Activated CD8-positive, alpha-beta memory T cell treated with anti-CD3 and anti-CD28 coated beads for 48 hours (primary cell): ENCODE measurements at places on chromosomes 5 and 9.
A peak's percentile ranks its signal among the peaks of the same experiment; 100 is the strongest.

DNA sequence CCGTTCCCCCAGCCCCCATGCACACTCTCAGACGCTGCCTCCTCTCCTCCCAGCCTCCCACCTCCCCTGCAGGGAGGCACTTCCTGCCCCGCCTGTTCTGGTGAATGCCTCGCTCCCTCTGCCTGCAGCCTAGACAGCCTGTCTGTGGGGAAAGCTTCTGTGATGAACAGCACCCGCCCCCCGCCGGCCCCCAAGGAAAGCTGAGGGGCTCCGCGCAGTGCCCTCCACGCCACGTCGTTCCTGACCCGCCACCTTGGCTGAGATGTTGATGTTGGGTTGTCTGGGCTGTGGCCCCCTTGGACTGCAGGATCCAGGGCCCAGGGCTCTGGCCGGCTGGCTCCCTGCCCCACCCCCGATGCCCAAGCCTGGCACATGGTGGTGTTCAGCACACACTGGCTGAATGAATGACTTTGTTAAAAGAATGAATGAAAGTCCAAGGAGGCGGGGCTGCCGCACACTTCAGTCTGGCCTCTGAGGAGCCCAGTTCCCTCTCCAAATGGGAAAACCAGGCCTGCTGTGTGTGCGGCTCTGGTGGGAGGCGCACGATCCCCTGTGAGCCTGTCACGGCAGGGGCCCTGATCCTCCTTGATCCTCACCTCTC is 2.1 kb upstream of the MYMK start:
- no peak for DNase-seq

DNA sequence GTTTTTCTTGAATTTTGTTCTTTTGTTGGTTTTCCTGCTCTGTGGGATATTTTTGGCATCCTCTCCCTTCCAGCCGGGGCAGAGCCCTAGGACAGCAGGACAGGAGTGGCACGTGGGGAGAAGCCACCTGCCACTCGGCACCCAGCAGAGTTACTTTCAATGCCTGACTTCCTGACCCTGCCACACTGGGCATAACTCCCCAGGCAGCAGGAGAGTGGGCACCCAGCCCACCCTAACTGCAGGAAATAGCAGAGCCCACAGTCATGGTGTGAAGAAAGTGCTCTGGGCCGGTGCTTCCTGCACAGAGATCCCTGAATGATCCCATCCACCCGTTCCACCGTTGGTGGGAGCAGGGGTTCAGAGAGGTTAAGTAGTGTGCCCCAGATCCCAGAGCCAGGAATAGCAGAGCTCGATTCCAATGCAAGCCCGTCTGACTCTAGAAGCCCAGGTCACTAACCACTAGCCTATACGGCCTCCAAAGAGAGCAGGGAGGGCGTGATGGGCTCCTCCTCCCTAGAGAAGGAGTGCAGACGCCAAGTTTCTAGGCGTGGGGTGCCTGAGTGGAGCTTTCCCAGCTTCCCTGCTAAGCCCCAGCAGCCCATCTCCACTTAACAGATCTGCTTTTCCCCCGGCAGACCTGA is 8.1 kb upstream of the NUP214 start:
- no peak for DNase-seq

DNA sequence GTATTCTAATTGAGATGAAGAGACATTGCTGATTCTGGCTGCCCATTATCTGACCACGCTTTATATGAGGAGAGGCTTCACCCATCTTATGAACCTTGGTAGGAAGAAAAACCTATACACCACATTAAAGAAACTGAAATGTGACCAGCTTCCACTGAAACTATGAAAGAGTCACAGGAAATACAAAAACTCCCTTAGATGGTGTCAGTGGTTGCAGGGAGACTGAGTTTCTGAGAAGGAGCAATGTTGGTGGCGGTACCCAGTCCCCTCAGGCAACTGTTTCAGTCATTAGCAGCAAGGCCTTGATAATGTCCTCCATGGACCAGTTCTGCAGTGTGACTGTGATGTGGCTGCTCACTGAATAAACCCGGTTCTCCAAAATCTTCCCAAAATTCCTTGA is 110.5 kb upstream of the FTMT start:
- no peak for DNase-seq

GRCh38 chr5:111859031-111859430 is 102.0 kb upstream of the NREP start:
- DNase-seq, result no peak

GRCh38 chr5:169909945-169910344 is 70.3 kb downstream of the INSYN2B start:
- DNase-seq, result no peak

- no peak for DNase-seq
Measured at GRCh38 chr5:150438873-150439546, 10.5 kb downstream of the RPS14 start.

GRCh38 chr5:158998793-158999325 is 100.9 kb downstream of the EBF1 start:
- DNase-seq, result no peak

DNA sequence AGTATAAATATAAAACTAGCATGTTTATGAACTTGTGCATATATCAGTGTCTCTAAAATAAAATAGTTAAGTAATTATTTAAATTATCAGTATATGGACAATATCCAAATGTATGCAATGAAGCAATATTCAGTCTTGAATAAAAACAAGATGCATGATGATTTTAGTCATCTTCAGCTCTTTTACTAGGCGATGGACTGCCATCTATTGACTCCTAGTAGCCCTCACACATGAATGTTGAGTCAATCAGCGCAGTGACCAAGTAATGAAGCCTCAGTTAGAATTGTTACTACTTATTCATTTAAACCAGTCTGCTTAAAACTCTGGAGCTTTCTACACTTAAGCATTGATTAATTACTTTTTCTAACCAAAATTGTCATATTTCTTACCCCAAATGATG is 92.9 kb upstream of the GRHPR start:
- no peak for DNase-seq

- no peak for DNase-seq
Measured at GRCh38 chr9:136140046-136140445, 21.4 kb upstream of the TMEM250 start.

- DNase-seq, result peak; percentile 76
Measured at GRCh38 chr5:181246276-181247049, 2.8 kb upstream of the RACK1 start.

DNA sequence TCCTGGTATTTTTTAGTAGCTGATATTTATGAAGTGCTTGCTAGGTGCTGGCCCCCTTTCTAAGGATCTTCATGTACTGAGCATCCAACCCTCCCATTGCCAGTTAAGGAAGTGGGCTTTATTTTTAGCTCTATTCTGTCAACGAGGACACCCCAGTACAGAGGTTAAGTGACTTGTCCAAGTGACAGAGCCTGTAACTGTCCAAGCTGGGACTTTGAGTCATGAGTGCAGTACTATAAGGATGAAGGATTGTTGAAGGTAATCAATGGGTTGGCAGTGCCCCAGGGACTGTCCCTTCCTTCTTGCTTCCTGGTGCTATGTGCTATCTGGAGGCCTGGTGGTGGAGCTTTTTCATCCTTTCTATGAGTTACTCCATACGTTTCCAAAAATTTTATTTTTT is 18.0 kb upstream of the FABP6 start:
- DNase-seq, result no peak

GRCh38 chr9:1514776-1515363 is 464.7 kb downstream of the DMRT2 start:
- no peak for DNase-seq

GRCh38 chr5:160802592-160802991 is 49.4 kb downstream of the ATP10B start:
- DNase-seq, result no peak

GRCh38 chr9:106758911-106759310 is 104.1 kb upstream of the ZNF462 start:
- DNase-seq, result no peak

GRCh38 chr5:122665051-122665450 is 109.8 kb upstream of the SNX2 start:
- no peak for DNase-seq

DNA sequence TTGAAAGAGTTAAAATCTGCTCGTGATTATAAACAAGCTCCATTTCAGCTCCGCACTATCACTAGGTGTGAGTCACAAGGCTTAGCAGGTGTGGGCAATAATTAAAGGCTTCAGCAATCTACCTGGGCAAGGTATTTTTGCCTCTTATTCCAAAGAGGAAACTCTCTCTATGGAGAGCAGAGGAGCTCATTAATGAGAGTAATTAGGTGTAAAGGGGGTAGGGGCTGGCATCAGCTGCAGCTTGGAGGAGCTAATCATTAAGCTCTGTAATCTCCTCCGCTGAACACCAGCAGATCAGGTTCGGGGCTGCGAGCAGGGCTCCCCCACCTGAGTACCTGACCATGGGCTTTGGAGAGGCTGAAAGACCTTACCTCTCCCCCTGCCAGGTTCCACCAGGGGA is 129.2 kb downstream of the CRB2 start:
- DNase-seq, result no peak

DNA sequence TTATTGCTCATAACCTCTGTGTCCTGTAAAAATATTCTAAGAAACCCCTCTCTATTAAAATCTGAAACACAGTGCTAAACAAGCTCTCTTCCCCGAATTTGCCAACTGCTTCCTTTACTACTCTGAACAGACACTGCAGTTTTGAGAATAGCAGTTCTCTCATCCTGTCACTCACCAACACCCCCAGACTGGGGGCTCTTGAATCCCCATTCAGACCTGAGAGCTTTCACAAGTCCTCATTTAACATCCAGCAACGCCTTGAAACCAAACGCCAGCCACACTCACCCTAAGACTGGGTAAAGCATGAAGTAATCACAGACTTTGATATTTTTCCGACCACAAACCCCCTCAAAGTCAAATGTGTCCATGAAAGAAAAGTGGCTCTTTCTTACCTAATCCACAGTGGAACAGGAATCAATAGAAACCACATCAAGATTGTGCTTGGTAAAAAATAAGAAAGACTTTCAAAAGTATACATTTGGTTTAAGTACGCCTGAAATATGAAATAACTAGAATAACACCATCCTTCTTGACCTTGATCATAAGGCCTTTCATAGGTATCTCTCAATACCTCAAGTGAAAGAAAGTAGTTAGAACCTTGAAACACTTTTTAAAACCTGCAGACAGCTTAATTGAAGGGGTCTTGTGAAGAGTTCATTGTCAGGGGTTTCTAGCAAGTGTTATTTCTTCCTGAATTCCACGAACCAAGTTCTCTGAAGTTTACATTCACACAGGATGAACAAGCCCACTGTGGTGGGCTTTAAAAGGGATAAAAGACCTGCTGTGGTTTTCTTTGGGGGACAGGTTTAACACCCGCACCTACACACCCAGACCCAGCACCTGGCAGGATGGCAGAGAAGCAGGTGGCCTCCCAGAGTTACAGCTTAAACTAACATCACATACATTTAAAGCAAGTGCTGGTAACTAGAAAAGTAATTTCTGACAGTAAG is 412.6 kb downstream of the MLLT3 start:
- DNase-seq, result peak; percentile 49

DNA sequence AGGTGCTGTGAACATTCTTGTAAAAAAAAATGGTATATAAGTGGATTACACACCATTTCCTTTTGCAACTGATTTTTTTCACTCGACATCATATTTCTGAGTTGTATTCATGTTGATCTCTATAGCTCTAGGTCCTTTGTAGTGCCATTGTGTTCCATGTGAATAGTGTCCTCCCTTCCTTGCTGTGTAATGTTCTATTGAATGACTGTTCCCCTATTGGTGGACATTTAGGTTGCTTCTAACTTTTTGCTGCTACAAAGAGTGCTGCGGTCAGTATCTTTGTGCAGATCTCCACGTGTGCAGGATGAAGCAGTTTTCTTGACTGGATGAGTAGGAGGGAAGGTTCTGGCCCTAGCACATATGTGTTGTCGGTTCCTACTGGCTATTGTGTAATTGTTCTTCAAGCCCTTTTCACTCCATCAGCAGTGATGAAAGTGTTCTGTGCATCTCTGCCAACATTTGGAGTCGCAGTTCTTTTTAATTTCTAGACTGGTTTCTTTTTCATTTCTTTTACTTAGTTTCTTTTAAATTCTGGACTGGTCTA is 20.2 kb downstream of the DAB2IP start:
- DNase-seq, result no peak

GRCh38 chr5:180639741-180640610 is 9.4 kb downstream of the FLT4 start:
- DNase-seq, result no peak

DNA sequence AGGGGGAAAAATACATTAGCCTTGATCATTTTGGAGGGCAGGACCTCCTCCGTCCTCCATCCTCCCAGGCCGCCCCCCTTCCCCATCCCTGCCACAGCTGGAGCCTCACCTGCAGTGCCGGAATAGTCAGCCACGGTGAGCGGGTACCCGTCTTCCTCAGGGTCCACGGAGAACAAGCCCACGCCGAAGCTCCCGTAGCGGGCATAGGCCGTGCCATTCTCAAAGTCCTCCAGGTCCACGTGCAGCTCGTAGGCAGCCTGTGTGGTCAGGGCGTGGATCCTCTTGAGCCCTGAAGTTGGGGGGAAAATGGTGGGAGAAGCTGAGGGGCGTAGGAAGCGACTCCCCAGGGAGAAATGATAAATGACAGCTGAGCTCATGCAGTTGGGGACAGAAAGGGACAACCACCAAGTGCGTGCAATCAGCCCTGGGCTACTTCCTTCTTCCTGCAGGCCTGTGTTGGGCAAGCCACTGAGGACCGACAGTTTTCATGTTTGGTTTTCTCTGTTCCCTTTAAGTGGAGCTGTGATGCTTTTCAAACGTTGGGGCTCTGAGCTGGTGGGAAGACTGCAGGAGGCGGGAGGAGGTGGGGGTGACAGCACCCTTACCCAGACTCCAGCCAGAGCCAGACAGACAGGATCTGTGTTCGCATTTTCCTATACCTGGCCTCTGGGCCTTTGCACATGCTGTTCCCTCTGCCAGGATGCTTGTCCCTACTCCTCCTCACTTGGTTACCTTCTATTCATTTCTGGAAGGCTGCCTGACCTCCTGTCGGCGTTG is 8.7 kb upstream of the QRFP start:
- DNase-seq, result no peak

DNA sequence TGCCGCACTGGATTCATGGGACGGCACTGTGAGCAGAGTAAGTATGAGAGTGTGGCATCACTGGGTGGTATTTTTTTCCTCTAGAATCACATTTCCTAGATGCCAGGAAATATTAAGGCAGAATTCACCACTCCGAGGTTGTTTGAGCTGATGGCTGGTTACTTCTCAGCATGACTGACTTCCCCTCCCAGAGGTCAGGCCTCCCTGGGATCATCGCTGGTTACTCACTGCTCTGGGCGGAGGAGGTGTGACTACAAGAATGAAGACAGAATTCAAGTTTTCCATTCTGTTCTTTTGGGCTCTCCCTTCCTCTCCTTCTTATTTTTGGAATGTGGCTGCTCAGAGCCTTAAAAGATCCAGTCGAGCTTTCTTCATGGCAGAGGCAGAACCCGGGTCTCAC is 76.6 kb upstream of the PRRC1 start:
- no peak for DNase-seq

DNA sequence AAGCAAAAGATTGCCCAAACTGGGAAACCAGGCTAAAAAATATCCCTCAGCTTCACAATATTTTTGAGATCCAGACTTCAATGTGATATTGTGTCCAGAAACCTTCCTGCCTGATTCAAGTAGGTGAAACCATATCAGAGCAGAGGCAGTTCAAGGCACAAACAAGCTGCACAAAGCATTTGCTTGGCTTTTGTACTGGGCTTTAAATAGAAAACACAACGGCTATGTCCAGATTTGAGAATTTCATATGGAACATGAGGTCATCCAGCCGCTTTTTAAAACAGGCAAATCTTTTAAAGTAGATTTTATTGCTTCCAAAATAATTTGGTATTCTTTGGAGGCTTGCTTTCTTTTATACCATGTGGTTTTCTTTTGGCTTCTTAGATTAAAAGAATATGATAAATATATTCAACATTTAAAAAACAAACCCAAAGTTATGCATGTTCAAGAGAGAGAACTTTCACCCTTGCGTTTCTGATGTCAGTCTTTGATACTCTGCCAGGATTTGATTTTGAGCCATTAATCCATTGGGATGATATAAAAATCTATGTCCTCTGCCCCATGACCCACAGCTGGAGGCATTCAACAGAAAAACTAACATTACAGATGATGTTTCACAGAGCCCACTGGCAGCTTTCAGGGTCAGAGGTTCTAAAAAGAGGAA is 29.0 kb upstream of the CCDC112 start:
- no peak for DNase-seq
